ENCODE measurements at places on chromosomes 16 and 17.

DNA sequence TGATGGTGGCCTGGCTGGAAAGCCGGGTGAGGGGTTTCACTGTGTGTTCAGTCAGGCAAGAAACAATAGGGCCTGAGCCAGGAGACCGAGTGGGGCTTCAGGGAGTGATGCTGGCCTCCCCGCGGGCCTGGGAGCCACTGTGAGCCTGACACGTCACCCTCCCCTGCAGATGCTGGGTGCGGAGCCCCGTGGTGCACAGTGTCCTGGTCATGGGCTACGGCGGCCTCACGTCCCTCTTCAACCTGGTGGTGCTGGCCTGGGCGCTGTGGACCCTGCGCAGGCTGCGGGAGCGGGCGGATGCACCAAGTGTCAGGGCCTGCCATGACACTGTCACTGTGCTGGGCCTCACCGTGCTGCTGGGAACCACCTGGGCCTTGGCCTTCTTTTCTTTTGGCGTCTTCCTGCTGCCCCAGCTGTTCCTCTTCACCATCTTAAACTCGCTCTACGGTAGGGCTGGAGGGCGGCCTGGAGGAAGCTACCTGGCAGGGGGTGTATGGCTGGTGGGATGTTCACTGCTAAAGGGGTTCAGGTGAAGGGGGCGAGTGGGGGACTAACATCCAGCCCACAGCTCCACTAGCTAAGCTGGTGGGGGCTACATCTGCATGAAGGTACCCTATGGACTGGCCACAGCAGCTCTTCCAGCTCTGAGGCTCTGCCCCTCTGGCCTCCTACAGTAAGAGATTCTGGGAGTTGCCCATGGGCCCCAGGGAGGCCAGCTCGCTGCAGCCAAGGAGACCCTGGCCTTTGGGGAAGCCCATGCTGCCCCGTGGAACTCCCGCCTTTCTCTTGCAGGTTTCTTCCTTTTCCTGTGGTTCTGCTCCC lies 32.4 kb downstream of the ADGRG5 start:
- no peak for DNase-seq

DNA sequence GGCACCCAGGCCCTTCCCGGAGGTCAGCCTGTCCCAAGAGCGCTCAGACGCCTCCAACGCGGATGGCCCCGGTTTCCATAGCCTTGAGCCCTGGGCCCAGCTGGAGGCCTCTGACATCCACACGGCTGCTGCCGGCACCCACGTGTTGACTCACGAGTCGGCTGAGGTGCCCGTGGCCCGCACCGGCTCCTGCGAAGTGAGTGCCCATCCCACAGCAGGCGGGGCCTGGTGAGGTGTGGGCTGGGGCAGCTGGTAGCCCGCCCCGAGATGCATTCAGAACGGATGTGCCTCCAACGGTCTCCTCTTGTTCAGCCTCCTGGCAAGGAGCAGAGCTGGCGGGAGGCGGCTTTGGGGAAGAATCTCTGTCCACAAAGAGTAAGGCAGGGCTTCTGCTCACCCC lies 2.7 kb downstream of the WDR90 start:
- no peak for DNase-seq

DNA sequence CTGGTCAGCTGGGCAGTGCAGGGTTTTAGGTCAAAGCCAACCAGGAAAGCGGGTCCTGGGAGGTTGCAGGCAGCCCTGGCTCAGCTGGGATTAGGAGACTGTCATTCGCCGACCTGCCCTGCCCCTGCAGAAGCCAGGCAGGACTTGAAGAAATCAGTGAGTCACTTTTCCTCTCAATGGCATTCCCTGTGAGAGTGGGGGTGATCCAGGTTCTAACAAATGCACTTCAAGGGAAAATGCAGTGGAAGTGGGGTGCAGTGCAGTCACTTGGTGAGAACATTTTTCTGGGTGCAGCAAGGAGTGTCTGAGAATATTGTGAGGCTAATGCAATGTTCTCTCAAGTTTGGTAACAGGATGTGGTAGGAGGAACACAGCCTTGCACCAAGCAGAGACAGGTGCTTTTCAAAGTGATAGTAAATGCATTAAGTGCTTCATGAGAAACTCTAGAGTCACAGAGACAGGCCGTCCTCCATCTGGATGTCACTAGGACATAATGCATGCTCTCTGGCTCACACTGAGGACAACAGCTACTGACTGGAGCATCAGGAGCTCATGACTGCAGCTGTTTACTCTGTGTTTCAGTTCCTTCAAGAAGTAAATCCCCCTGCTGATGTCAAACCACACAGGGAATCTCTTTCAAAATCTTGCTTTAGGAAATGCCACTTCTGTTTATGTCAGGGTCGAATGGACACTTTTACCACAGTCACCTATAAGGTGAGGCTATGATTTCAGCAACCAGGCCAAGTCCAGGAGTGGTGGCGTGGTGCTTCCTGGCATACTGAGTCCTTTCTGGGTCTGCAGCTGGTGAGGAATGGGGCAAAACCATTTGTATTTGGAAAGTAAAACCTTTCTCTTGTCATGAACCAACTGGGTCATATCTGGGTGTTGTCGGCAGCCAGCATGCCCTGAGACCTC lies 16.7 kb downstream of the CDK5R1 start:
- no peak for DNase-seq

- DNase-seq, result no peak
Measured at GRCh38 chr17:77755410-77755963, 203.0 kb upstream of the TNRC6C start.

DNA sequence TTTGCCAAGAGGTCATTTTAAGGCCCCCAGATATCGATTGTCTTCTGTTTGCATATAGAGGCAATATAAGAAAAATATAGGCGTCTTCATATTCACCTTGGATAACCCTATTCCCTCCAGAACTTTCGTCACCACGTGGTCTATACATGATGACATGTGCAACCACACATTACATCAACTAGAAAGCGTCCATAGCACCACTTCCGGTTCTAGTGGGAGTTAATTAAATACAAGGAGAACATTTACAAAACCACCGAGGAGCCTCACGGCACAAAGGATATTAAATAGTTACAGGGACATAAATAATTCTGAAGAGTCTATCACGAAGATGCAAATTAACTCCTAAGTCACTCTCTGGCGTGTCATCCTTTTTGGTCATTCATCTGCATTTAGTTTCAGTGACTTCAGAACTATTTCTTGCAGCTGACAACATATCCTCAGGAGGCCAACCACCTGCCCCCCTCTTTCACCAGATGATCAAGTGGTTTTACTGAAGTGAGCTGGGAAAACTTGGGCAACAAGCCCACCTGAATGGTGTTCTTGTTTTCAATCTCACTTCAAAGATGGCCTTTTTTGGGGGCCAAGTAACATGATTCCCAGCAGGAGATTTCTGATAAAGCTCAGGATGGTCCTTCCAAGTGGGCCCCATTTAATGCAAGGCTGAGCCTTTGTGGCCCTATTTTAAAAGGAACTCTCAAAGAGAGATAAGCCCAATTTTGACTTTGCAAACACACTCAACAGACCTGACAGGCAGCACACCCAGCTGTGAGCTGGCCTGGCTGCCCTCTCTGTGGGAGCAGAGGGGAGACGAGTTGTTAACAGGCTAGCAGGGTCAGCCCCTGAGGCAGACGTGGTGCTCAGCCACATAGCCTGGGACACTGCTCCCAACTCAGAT lies 15.3 kb downstream of the CMTM3 start:
- no peak for DNase-seq

DNA sequence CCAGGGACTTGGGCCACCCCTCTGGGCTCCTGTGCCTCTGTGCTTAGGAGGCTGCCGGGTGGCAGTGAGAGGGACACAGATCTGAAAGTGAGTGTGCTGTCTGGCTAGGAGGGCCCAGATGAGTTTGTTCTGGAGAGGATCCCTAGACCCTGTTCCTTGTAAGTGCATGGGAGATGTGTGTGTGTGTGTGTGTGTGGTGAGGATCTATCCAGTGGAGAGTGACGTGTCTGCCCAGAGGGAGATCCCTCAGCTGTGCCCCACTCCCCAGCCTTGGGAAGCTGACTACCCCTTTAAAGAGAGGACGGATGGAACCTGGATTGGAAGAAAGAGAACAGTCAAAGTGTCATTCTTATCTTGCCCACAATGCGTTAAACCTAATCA lies 25.5 kb upstream of the CDC42EP4 start:
- no peak for DNase-seq

DNA sequence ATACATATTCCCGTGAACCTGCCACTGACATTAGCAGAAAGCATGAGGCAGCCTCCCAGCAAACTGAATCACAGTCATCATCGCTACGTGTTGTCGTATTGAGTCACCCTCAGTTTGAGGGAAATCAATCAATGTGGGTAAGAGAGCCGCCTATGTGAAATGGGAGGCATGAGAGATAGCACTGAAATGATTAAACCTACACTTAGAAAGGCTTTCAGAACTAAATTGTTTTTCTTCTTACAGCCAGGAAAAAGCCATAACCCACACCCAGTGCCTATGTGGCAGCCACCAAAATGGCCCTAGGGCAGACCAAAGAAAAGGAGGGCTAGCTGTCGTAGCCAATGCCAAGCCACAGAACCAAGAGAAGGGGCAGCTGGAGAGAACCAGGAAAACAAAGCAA lies 90.5 kb downstream of the ADAMTS18 start:
- no peak for DNase-seq

GRCh38 chr16:26981266-26981938 lies 85.3 kb upstream of the C16orf82 start:
- DNase-seq, result no peak

DNA sequence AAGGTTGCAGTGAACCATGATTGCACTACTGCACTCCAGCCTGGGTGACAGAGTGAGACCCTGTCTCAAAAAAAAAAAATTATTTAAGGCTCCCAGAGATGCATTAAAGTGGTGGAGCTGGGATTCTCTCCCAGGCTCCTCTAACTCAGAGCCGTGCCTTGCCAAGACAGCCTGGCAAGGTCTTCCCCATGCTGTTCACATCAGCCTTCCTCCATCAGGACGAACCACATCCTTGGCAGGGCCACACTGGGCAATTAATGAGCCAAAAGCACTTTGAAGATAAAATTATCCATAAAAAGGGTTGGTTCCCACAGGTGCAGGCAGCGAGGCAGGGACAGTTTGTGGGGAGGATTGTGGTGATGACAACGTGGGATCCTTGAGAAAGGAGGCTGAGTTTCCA lies 19.8 kb upstream of the BBS2 start:
- no peak for DNase-seq

- no peak for DNase-seq
Measured at GRCh38 chr17:16417399-16417798, 2.0 kb downstream of the TRPV2 start.

DNA sequence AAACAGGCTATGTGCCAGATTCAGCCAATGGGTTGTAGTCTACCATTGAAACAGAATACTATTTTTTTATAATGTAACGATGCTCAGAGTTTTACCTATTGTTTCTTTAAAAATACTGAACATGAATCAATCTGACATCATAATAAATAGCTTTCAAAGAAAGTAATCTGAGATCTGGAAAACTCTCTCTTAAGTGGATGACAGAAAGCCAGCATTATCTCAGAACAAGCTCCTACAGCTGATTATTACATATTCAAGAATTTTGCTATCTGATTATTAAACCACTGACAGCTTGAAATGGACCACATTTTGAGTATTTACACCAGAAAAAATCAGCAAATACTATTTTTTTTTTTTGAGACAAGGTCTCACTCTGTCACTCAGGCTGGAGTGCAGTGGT lies 484.2 kb upstream of the SOX9 start:
- DNase-seq, result no peak

DNA sequence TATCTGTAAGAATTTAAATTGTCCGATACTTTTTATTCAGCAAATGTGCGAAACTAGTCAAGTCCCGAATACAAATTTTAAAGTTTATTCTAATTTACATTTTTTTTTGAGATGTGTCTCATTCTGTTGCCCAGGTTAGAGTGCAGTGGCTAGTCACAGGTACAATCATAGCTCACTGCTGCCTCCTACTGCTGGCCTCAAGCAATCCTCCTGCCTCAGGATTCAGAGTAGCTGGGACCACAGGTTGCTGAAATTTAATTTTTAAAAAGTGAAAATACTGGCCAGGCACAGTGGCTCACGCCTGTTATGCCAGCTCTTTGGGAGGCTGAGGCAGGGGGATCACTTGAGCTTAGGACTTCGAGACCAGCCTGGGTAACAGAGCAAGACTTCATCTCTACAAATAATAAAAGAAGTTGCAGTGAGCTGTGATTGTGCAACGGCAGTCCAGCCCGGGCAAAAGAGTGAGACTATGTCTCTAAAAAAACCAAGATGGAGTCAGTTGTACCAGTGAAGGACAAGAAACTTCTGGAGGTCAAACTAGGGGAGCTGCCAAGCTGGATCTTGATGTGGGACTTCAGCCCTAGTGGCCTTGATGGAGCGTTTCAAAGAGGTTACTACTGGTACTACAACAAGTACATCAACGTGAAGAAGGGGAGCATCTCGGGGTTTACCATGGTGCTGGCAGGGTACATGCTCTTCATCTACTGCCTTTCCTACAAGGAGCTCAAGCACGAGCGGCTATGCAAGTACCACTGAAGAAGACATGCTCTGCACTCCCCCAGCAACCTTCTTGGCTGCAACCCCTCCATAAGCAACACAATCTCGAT lies 5.6 kb downstream of the POLG2 start:
- no peak for DNase-seq

DNA sequence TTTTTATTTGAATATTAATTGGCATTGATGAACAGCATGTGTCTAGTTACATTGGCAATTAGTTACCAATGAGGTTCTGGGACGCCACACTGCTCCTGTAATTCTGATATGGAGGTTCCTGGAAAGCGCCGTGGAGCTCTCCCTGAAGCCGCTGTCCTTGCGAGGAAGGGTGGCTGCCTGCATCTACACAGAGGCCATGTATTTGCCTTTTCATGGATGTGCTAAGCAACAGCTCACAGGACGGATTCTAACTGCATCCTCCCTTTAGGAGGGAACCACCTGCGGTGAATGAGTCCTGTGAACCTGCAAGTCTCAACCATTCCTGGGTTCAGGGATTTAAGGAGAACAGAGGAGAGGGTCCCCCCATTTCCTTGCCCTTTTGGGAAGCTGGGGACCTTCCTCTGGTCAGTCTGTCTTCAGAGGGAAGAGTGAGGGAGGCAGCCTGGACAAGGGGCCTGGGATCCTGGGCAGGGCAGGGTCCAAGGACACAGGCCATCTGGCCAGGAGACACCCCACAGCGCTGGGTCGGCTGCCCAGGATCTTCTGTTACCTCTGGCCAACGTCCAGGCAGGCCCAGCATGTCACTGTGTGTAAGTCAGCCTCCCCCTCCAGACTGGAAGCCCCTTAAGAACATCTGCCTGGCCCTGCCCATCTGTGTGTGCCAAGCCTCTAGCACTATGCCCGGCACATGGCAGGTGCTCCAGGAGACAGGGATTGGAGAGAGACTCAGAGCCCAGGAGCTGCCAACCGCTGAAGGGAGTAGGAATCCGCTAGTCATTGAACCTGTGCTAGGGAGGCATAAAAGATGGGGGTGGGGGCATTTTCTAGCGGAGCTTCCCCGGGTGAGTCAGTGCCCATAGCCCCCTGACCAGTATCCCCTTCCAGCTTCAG lies 314.1 kb upstream of the TNRC6C start:
- no peak for DNase-seq

- no peak for DNase-seq
Measured at GRCh38 chr17:59512844-59513385, 52.5 kb upstream of the DHX40 start.

Measured in stimulated activated CD8-positive, alpha-beta memory T cell treated with anti-CD3 and anti-CD28 coated beads, Interleukin-7, amount 100 ng/mL, for 48 hours (primary cell).